ENCODE measurements at places on chromosomes 3 and 15.

DNA sequence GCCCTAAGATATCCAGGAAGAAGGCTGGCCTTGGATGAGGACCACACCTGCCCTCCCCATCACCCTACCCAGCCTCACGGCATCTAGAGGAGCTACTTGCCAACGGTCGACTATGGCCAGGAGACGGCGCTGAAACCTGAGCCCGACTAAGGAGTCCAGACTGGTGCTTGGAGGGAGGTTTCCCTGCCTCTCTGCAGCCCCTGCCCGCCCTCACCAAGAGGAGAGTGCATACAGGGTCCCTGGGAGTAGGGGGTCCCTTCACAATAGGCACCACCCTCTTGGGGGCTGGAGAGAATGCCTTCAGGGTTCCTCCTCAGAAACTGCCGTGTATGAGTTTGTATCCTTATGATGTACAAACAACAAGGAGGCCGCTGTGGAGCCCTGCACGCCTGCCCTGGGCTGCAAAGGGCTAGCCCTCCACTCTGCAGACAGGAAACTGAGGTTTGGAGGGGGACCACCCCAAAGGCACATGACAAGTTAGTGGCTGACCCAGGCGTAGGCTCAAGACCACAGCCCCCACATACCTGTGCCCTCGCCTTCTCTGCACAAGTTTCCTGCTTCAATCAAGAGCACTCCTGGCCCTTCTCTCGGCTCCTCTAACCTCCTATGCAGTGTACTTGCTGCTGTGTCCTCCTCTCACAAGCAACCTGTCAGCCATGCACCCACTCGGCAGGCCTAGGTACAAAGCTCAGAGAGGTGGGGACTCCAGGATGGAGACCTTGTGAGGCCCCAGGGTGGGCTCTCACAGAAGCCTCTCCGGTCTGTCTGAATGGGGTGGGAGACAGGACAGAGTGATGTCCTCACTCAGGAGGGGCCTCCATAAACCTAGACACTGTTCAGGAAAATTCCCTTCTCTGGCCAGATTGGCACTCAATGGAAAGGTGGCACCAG lies 7.4 kb downstream of the KLF15 start:
- peaks cover 3% of the 10 kb centered on the region for H3K4me1 ChIP-seq
- no peak overlapping the region for H3K4me3 ChIP-seq
- H3K27me3 ChIP-seq = no peaks in the 10 kb centered on the region
- DNase-seq = no peak
- no peaks in the 10 kb centered on the region for H3K36me3 ChIP-seq

DNA sequence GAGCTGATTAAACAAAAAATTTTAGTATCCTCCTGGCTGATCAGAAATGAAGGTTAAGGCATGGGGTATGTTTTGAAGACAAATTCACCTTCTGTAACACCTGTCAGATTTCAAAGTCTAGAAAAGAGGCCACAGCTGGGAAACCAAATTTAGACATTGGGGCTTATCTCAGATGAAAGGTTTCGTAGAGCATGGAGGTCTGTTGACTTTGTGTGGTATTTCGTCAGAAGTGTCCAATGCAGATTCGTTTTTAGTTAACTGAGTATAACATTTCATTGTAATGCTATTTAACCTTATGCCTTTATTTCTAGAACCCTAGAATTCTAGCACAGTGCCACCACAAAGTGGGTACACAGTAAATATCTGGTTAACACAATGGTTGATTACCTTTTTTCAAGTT lies 61.7 kb downstream of the FNDC3B start:
- H3K4me1 ChIP-seq = no peaks in the 10 kb centered on the region
- H3K27ac ChIP-seq = no peak overlapping the region
- no peak overlapping the region for H3K4me3 ChIP-seq
- DNase-seq = no peak

GRCh38 chr3:195246581-195246995 lies 24.4 kb downstream of the XXYLT1 start:
- no peaks in the 10 kb centered on the region for H3K4me1 ChIP-seq
- no peaks in the 10 kb centered on the region for H3K27me3 ChIP-seq
- no peak overlapping the region for H3K27ac ChIP-seq
- H3K36me3 ChIP-seq = peaks cover 33% of the 10 kb centered on the region
- no peak for DNase-seq

- H3K36me3 ChIP-seq = no peaks in the 10 kb centered on the region
- no peaks in the 10 kb centered on the region for H3K27me3 ChIP-seq
- H3K4me3 ChIP-seq = no peak overlapping the region
- H3K27ac ChIP-seq = no peak overlapping the region
These were observed 110.6 kb upstream of the ARPP21 start for GRCh38 chr3:35528728-35529127.

DNA sequence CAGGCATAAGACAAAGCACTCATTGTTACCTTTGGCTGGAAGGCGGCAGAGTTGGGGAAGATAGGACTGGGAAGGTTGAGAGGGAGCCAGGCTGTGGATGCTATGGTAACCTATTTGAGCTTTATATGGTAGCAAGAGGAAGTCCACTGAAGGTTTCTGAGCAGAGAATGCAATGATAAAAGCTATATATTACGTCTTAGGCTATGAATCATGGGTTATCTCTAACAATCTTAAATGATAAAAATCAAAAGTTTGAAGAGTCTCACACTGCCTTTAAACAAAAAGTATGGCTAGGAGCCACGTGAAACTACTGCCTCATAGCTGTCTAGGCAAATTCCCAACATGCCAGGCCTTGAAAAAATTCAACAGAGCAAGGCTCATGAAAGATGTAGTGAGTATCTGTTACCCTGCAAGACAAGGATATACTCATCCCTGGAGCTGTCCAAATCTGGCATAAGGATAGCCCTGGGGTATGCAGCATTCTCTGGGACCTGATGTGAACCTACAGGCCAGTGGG lies 4.1 kb downstream of the P3H2 start:
- H3K4me1 ChIP-seq = no peaks in the 10 kb centered on the region
- DNase-seq = no peak
- H3K27ac ChIP-seq = no peak overlapping the region

GRCh38 chr15:26083457-26083856 lies 220.3 kb upstream of the ATP10A start:
- H3K27me3 ChIP-seq = no peaks in the 10 kb centered on the region
- no peak overlapping the region for H3K4me3 ChIP-seq
- no peak for DNase-seq
- H3K36me3 ChIP-seq = no peaks in the 10 kb centered on the region
- no peaks in the 10 kb centered on the region for H3K4me1 ChIP-seq

DNA sequence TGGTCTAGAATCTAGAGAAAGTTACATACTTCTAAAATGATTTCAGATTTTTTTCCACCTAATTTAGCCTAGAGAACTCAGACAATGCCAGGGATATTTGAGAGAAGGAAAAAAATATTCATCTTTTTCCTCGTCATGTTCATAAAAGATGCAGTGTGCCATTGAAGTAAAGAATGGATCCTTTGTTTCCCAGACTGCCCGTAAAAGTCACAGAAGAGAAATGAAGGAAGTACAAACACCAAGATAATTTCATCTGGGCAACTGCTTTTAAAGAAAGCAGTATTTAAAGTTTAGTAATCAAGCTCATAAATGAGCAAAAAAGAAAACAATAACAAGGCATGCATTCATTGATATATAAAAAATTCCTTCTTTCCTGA lies 47.2 kb downstream of the TTC23 start:
- no peak for DNase-seq
- H3K36me3 ChIP-seq = peaks cover 27% of the 10 kb centered on the region
- H3K4me3 ChIP-seq = no peak overlapping the region

- DNase-seq = no peak
- no peaks in the 10 kb centered on the region for H3K27me3 ChIP-seq
- no peaks in the 10 kb centered on the region for H3K4me1 ChIP-seq
- no peak overlapping the region for H3K27ac ChIP-seq
These were observed 973.9 kb downstream of the FHIT start for GRCh38 chr3:60277361-60277800.

- H3K27ac ChIP-seq = no peak overlapping the region
- no peak overlapping the region for H3K4me3 ChIP-seq
- no peaks in the 10 kb centered on the region for H3K36me3 ChIP-seq
- no peak for DNase-seq
- H3K4me1 ChIP-seq = no peaks in the 10 kb centered on the region
- H3K27me3 ChIP-seq = no peaks in the 10 kb centered on the region
These were observed 3.9 kb downstream of the GRIP2 start for GRCh38 chr3:14536055-14536815.

- peak overlapping the region; percentile 82 for H3K27ac ChIP-seq
- peak overlapping the region; percentile 99 for H3K4me3 ChIP-seq
- DNase-seq = no peak
- H3K27me3 ChIP-seq = no peaks in the 10 kb centered on the region
These were observed 579 bp upstream of the UBE3A start for GRCh38 chr15:25439369-25439836.

DNA sequence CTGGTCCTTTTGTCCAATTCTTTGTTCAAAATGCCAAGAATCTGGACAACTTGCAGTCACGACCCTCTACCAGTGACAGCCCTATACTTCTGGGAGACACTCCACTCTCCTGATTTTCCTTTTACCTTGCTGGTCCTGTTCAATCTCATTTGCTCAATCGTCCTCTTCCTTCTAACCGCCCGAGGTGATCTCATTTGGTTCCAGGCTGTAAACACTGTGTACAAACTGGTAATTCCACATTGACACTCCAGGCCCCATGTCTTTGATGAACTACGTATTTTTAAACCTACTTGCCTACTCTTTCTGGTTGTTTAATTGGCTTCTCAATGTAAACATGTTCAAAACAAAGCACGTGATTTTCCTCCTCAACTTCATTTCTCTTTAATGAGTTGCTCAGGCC lies 23.7 kb upstream of the C3orf49 start:
- no peaks in the 10 kb centered on the region for H3K36me3 ChIP-seq
- no peak for DNase-seq
- H3K4me1 ChIP-seq = no peaks in the 10 kb centered on the region
- H3K27me3 ChIP-seq = no peaks in the 10 kb centered on the region
- H3K4me3 ChIP-seq = no peak overlapping the region

DNA sequence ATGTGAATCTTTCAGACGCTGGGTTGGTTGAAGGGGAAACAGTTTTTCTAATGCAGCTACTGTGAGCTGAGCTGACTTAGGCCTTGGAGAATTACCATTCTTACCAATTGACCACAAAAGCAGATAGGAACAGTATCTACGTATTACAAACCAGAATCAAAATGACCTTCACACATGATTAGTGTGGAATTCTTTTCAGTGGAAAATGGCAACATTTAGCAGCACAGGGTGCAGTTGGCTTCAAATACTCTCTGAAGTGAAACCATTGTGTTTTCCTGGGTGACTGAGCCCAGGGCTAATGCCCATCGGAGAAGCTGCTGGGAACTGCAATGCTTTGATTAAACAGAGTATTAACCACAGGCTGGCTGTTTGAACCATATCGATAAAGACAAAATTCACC lies 40.2 kb upstream of the GOLGA8J start:
- H3K27ac ChIP-seq = no peak overlapping the region
- no peak for DNase-seq
- no peaks in the 10 kb centered on the region for H3K4me1 ChIP-seq
- H3K36me3 ChIP-seq = no peaks in the 10 kb centered on the region
- no peak overlapping the region for H3K4me3 ChIP-seq

DNA sequence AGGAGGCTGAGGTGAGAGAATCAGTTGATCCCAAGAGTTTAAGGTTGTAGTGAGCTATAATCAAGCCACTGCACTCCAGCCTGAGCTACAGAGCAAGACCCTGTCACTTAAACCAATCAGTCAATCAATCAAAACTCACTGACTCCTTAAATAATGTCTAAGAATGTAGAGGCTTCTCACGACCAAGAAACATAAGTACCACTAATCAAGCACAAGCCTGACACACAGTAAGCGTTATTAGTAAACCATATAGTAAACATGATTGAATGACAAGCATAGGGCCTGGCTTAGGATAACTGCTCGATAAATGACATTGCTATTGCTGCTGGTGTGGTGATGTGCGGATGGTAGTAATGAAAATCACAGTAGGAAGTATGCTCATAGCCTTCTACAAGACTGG lies 29.4 kb downstream of the C3orf85 start:
- H3K27ac ChIP-seq = no peak overlapping the region
- no peaks in the 10 kb centered on the region for H3K4me1 ChIP-seq
- H3K27me3 ChIP-seq = no peaks in the 10 kb centered on the region
- no peak overlapping the region for H3K4me3 ChIP-seq
- no peak for DNase-seq
- no peaks in the 10 kb centered on the region for H3K36me3 ChIP-seq

DNA sequence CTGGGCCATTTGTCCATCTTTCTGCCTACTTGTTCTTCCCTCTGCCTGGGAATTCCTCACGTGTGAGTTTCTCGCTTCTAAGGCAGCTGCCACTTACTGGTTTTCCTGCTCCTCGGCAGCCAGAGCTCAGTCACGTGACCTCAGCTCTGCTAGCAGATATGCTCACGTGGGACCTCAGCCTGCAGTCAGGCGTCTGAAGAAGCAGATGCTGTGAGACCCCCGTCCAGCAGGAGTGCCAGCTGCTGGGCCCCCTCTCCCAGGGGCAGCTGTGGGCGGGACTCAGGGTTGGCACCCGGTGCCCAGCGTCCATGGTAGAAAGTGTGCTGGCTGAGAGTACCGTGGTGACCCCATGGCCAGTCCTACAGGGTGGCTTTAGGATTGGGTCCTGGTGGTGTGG lies 161.3 kb upstream of the TLE3 start:
- no peaks in the 10 kb centered on the region for H3K27me3 ChIP-seq
- peaks cover 47% of the 10 kb centered on the region for H3K4me1 ChIP-seq

DNA sequence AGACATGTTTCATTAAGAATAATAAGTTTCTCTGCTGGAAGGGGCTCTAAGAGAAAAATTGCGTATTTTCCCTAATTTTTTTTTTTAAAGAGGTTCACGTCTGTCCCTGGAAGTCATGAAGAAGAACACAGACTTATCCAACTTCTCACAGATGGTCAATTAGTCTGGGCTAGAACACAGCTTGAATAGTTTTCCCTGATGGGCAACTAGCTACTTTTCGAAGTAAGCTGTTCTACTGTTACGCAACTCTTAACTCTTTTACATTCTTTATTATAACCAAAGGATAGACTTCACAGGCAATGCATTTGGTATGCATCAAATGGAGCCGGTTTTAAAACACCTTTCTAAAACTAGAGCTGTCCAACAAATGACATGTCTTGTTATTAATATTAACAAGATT lies 144.2 kb upstream of the TNIK start:
- no peak for DNase-seq
- no peak overlapping the region for H3K4me3 ChIP-seq
- no peaks in the 10 kb centered on the region for H3K4me1 ChIP-seq
- no peak overlapping the region for H3K27ac ChIP-seq
- no peaks in the 10 kb centered on the region for H3K27me3 ChIP-seq

GRCh38 chr3:186825872-186826409 lies 16.6 kb upstream of the ADIPOQ start:
- H3K36me3 ChIP-seq = no peaks in the 10 kb centered on the region
- peaks cover 20% of the 10 kb centered on the region for H3K4me1 ChIP-seq
- peaks cover 2% of the 10 kb centered on the region for H3K27me3 ChIP-seq
- peak overlapping the region; percentile 77 for H3K4me3 ChIP-seq
- no peak overlapping the region for H3K27ac ChIP-seq

DNA sequence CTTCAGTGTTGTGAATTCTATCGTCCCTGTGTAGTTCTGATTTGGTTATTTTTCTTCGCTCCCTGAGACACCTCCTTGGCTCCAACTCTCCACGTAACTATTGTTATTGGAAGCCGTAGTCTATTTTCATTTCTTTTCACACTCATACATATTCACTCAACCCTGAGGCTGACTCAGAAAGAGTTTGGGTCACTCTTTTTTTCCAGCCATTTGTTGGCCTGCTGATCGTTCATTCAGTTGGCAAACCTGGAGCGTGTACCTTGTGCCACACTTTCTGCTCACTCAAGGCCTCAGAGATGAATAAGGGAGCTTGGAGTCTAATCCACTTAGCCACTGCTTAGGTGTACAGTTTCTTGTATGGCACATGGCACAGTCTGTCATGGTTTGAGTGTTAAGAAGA lies 22.4 kb downstream of the GYG1 start:
- peaks cover 74% of the 10 kb centered on the region for H3K36me3 ChIP-seq
- no peaks in the 10 kb centered on the region for H3K27me3 ChIP-seq
- no peak overlapping the region for H3K4me3 ChIP-seq
- no peak for DNase-seq
- H3K27ac ChIP-seq = no peak overlapping the region
- H3K4me1 ChIP-seq = no peaks in the 10 kb centered on the region

Measured in tibial nerve (tissue), 4 donors.